A172 (cell line): ENCODE measurements at places on chromosomes 13 and 19. TPM values are rescaled to one million over a fixed set of nuclear protein-coding genes. Genes with fewer than 3 reads are reported as not detected.
A peak's percentile ranks its signal among the peaks of the same experiment; 100 is the strongest.

GRCh38 chr13:70580825-70581224 lies 472.6 kb upstream of the KLHL1 start:
- no peak for DNase-seq

- DNase-seq, result no peak
Measured at GRCh38 chr13:45180713-45181601, 19.9 kb downstream of the KCTD4 start.

DNA sequence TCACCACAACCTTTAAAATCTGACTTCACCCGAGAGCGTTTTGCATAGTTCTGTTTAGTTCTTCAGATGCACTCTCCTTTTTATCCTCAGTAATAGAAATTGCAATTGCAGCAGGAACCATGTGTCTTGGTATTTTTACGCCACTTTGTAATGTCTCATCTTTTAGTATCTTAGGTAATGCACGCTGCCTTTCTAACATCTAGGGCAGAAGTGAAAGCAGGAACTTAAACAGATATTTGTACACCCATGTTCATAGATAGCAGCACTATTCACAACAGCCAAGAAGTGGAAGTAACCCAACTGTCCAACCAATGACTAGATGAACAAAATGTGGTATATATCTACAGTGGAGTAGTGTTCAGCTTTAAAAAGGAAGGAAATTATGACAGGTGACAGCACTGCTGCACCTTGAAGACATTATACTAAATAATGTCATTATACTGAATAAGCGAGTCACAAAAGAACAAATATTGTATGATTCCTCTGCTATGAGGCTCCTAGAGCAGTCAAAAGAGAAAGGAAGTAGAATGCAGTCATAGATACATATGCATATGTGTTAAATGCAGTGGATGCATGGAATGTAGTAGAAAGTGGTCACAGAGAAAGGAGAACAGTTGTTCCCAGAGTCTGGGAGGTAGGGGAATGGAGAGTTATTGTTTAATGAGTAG lies 105.9 kb upstream of the GJB6 start:
- DNase-seq, result no peak

GRCh38 chr19:6215701-6216235 lies 64.0 kb downstream of the MLLT1 start:
- DNase-seq, result no peak

- DNase-seq, result no peak
Measured at GRCh38 chr13:97537110-97537509, 103.1 kb downstream of the RAP2A start.

DNA sequence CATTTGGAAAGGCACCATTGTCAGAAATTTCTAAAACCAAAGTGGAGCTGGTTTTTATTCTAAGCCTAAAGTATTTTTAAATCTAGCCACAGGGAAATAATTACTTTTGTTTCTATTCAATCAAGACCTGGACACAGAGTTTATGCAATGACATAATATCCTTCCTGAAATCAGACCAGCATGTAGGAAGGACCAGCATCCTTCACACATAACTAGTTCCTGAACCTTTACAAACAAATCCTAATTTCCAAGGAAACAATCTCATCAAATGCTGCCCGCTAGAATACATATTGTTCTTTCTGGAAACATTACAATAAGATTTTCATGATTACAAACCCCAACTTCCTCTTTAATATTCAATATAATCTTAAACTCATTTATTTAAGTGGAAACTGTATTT lies 1.5 kb downstream of the STARD13 start:
- no peak for DNase-seq

GRCh38 chr19:3033595-3034405 lies 4.7 kb upstream of the TLE2 start:
- DNase-seq, result no peak

- peak; percentile 47 for DNase-seq
Measured at GRCh38 chr13:46160471-46161066, 21.4 kb downstream of the LCP1 start.

GRCh38 chr19:16524991-16525734 lies 17.1 kb downstream of the CHERP start:
- DNase-seq, result no peak

GRCh38 chr19:16435238-16435917 lies 36.4 kb downstream of the EPS15L1 start:
- DNase-seq, result peak; percentile 98

DNA sequence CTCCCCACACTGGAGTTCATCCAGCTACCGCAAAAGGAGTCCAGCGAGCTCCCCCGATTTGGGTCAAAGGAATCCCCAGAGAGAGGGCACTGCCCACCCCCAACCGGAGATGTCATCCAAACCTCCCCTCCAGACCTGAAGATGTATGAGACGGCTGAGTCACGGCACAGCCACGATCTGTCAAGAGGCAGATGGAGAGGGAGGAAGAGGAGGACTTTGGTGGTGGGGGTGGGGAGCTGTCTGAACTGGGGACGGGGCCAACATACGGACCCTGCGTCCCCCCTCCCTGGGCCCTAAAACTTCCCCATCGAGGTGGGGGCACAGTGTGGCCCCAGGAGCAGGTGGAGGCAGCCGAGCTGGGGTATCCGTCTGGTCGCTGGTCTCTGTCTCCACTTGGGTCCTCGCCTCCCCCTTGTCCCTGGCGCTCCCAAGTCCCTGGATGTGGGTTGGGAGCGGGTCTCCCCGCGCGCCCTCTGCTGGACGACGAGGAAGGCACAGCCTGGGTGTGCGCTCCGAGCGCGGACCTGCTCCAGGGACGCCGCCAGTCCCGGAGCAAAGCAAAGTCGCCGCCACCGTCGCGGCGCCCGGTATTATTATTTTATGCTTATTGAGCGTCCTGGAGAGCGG lies 3.8 kb downstream of the PDE4A start:
- DNase-seq, result peak; percentile 78

DNA sequence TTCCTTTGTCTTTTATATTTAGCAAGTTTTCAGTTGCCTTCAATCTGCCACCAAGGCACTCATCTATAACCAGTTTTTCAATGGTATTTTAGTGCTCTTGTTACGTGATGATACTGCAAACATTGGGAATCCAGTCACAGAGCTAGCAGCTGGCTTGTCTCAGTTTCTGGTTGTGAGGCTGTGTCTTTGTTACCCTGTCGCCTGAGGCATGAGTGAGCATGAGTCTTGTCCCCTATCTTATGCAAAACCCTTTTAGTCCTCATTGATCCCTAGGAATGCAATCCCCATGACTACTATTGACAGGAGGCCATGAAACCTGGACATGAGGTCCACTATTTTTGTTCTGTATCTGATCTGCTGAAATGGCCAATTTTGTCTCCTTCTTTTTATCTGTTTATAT lies 391.0 kb downstream of the LMO7 start:
- DNase-seq, result no peak

GRCh38 chr13:33307843-33308242 lies 22.3 kb upstream of the STARD13 start:
- no peak for DNase-seq

DNA sequence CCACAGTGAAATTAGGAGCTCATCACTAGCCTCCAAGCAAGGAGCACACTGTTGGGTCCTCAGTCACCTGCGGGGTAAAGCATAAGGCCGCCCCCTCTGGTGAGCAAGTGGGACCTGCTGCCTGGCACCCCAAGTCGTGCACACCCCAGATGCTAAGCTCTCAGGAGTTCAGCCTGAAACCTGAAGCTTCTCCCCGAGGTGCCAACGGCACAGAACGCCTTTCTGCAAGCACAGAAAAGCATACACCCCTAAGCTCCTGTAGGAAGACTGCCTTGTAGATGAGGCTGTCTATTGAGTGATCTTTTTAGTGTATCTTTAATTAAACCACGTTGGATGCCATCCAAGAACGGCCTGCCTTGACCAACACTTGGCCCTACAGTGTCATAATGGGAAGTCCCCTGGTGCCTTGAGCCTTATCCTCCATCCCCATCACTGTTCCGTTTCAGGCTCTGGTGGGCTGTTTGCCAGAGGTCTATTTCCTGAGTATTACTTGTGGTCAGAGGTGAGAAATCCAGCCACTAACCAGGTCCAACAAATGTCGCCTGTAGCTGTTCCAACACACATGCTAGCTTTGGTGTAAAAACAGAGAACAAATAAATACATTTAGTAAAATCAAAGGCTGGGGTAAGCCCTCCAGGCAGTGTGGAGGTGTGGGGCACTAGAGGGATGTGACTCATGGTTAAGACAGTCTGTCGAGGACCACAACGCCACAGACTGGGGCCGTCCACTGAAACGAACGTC lies 44.8 kb downstream of the C13orf42 start:
- peak; percentile 49 for DNase-seq

DNA sequence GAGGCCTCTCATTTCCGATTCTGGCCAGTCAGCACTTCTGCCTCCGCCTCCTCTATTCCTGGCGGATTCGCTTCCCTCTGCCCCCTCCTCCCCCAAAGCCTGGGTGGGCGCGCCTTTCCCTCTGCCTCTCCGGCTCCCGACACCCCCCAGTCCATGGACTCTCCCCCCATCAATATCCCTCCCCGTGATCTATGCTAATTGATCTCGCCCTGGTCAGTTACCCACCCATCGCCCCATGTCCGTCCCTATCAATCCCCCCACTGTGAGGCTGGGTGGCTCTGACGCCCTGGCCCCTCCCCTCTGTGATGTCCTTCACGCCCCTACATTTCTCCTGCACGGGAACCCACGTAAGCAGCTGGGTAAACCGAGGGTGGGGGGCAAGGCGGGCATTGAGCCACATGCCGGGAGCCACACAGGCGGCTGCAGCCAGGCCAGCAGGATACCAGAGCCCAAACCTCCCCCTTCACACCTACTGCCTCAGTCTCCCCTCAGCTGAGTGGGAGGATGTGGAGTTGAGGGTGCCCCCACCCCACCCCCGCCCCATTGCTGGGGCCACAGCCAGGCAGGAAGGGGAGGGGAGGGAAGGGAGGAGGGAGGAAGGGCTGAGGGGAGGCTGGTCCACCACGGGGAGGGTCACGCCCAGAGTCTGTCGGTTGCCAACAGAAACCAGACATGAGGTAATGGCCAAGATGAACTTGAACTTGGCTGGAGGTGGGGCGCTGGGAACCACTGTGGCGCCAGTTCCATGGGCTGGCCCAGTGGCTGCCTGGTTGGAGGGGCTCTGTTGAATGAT lies 21.0 kb downstream of the SMIM24 start:
- peak; percentile 93 for DNase-seq

- DNase-seq, result no peak
Measured at GRCh38 chr13:22836475-22836874, 344.3 kb upstream of the SGCG start.

DNA sequence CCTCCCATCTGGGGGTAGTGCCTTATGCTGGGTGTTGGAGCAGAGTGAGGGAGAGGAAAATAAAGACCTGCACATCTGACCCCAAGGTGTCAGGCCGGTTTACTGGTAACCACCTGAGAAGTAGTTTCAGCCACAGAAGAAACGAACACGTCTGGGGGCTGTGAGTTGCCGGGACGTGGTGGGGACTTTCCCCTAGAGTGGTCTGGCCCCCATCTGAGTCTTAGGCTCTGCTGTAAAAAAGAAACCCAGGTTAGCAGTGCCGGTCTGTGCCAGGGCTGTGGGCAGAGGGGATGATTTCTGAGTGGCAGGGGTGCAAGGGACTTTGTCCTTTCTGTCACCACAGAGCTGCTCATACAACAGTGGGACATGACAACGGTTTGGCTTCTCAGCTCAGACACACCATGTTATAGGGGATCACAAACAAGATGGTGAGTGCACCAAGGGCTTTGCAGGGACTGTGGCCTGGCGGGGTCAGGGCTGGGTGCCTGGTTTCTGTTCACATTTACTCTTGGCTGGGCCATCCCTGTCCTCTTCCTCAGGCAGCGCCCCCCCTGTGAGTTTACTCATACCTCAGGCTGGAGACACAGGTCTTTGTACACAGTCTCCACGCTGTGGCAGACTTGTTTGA lies 9.0 kb downstream of the GCDH start:
- no peak for DNase-seq

DNA sequence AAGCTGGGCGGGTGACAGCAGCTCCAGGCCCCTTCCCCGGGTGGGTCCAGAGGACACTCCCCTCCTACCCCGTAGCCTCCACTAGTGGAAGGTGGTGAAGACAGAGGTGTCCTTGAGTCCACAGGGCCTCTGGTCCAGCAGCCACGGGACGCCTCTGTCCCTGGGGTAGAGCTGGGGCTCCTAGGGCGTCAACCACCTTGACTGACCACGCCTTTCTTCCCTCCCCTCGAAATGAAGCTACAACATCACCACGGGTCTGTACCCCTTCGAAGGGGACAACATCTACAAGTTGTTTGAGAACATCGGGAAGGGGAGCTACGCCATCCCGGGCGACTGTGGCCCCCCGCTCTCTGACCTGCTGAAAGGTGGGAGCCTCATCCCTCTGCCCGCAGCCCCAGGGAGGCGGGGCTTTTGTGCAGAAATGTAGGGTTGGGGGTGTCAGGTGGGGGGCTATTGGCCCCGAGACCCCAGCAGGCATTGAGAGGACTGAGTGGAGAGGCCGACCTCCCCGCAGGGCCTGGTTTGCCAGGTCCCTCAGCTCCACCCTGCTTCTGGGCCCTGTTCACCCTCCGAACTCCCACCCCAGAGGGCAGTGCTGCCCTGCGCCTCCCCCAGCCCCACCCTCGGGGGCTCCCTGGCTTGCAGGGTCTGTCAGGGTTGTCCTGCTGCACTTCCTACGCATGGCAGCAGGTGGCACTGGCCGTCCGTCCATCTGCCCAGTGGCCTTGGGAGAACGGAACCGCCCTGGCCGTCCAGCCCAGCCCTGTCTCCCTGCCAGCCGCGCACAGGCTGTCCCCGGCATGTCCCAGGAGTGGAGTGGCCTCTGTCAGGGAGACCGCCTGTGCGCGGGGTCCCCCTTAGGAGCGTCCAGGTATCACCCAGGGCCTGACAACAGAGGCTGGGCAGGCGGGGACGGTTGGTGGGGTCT lies 15.7 kb downstream of the STK11 start:
- peak; percentile 51 for DNase-seq

DNA sequence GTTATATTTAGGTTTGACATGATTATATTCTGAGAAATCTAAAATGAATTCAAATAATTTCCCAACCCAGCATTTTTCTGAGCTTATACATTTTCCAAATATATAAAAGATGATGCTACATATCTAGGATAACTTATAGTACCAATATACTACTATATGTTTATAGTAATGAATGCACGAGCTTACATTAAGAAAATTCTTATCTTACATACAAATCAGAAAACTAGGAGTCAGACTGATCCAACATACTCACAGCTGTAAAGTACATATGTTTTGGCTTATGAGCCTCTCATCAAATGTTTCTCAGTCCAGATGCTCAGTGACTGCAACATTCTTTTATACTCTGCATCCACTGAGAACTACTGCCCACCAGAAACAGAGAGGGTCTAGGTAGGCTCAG lies 491.3 kb upstream of the KLF12 start:
- DNase-seq, result no peak

- no peak for DNase-seq
Measured at GRCh38 chr19:38284422-38284821, 19.6 kb upstream of the C19orf33 start.

GRCh38 chr19:38880076-38880881 lies 2.2 kb upstream of the RINL start:
- no peak for DNase-seq

GRCh38 chr13:102945886-102946285 lies 100.1 kb downstream of the ERCC5 start:
- no peak for DNase-seq

LRRC4B gene
- total RNA-seq, result 12.3 and 13.5 TPM in 2 replicates

CRX gene
- not detected in 2 replicates for total RNA-seq

PRDX2 gene
- not detected in 2 replicates for total RNA-seq

PTPRS gene
- total RNA-seq, result 66.3 and 75.1 TPM in 2 replicates

KLF1 gene
- not detected in 2 replicates for total RNA-seq

GSX1 gene
- not detected in 2 replicates for total RNA-seq
